CMK (cell line): ENCODE measurements at places on chromosomes 12 and 14.

DNA sequence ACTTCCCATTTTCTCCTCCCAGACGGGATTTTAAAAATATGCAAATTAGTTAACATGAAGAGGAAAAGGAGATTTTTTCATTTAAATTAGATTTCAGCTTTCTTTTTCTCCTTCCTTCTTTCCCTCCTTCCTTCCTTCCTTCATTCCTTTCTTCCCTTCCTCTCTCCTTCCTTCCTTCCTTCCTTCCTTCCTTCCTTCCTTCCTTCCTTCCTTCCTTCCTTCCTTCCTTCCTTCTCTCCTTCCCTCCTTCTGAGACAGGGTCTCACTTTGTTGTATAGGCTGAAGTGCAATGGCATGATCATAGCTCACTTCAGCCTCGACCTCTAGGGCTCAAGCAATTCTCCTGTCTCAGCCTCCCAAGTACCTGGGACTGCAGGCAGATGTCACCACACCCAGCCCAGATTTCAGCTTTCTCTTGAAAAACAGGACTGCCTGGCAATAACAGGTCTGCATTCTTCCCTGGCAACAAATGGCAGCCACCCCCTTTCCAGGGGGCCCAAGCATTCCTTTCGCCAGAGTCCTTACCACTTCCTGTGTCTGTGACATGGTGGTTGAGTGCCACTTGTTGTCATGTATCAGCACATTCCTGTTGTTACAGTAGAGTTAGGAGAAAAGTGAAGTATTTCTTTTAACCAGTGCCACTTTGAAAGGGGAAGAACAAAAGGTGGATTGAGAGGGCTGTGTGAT, 119.1 kb downstream of the PTPN11 start:
- DNase-seq = no peak

DNA sequence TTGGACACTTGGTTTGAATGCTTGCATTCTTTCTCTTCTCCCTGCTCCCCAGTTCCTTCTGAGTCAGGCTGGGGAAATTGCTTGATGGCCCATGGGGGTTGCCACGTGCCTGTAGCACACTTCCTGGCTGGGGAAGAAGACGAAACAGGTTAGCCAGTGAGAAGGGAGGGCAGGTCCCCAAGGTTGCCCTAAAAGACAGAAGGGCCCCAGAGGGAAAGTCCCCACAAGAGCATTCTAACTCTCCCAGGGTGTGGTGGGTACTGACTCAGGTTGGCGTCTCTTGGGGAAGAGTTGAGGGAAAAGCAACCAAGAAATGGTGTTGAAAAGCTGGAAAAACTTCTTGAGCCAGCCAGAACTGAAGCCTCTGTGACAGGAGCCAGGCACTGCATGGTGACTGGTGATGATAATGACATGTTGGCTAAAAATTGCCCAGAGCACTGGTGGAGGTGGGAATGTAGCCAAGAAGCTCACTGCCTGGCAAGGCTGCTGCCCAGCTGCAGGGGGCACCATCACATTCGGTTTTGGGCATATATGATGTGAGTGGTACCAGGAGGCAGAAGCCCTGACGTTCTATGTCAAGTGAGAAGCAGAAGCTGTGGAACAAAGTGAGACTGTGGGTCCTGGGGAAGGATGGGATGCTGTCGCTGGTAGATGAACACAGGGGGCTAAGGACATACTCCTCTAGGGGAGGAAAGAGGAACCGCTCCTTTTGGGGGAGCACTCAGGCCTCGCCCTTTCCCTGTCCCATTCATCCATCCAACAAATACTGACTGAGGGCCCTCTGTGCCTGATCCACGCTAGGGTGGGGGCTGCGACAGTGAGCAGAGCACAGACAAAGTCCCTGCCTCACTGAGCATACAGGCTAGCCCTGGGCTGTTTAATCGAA, 8.1 kb upstream of the RABGGTA start:
- no peak for DNase-seq

DNA sequence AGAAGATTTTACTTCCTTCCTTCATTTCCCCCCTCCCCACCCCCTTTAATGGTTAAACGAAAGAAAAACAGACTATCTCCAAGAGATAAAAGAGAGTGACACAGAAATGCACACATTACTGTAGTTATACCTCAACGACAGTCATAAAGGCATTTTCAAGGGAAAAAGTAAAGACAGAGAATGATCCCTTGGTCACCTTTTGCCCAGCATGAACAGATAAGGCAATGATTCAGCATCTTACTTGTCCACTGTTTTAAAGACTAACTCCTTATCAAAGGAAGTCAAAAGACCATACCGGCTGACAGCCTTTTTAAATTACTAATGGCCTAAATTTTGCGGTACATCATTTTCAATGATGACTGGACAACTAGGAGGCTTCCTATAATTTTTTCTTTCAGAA, 326.6 kb downstream of the PAWR start:
- no peak for DNase-seq

- DNase-seq = no peak
Observed at GRCh38 chr12:102026728-102027127, 35.1 kb downstream of the WASHC3 start.

DNA sequence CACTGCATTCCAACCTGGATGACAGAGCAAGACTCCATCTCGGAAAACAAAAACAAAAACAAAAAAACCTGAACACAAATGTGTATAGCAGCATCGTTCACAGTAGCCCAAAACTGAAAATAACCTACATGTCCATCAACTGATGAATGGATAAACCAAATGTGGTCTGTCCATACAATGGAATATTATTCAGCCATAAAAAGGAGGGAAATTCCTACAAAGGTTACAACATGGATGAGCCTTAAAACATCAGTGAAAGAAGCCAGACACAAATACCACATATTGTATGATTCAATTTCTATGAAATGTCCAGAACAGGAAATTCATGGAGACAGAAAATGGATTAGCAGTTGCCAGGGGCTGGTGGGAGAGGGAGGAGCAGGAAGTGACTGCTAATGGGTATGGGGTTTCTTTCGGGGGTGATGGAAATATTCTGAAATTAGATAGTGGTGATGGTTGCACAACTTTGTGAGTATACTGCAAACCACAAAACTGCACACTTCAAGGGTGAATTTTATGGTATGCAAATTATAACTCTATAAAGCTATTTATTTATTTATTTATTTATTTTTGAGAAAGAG, 4.0 kb downstream of the MYL2 start:
- DNase-seq = no peak

DNA sequence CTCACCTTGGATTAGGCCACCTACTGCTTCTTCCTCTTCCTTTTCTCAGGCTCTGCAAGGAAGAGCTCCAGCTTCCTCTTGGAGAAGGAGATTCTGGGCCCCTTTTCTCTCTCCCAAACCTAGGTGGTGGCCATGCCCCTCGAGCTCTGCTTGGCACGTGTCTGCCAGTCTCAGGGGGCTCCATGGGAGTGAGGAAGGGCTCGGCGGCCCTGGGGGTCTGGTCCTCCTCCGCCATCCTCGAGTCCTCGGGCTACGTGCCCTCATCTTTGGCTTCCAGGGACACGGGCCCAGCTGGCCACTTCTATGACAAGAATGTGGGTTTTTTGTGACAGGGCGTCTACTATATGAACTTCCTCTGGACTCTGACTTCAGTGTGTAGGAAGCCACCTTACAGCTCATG, 34.3 kb downstream of the HSP90AA1 start:
- no peak for DNase-seq
